Effector CD4-positive, alpha-beta T cell (primary cell): ENCODE measurements at places on chromosomes 13 and 19.

DNA sequence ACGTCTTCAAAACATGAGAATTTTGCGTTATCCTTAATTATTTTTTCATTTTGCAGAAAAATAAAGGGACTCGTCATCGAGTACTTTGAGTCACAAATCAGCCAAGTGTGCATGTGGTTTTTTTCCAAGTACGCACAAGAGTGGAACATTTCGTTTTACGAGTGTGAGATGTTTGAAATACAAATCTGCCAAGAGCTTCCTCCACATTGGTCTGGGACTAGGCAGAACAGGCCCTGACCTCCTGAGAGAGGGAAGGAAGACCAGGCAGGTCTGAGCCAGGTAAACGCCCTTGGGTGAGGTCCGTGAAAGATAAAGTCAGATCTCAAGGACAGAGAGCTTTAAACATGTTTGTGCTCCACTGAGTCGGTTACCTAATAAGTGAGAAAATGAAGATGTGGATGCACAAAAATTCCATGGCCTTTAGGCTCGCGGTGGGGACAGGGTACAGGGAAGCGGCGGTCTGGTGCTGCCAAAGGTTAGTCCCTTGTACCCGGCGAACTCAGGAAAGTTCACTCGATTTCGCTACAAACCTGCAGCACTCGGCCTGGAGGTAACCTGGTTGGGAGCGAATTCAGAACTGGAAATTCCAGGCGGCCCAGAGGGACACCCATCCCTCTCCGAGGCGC is 473 bp upstream of the ITM2B start:
- DNase-seq: no peak

GRCh38 chr13:113869263-113869662 is 5.4 kb upstream of the GAS6 start:
- no peak for DNase-seq

DNA sequence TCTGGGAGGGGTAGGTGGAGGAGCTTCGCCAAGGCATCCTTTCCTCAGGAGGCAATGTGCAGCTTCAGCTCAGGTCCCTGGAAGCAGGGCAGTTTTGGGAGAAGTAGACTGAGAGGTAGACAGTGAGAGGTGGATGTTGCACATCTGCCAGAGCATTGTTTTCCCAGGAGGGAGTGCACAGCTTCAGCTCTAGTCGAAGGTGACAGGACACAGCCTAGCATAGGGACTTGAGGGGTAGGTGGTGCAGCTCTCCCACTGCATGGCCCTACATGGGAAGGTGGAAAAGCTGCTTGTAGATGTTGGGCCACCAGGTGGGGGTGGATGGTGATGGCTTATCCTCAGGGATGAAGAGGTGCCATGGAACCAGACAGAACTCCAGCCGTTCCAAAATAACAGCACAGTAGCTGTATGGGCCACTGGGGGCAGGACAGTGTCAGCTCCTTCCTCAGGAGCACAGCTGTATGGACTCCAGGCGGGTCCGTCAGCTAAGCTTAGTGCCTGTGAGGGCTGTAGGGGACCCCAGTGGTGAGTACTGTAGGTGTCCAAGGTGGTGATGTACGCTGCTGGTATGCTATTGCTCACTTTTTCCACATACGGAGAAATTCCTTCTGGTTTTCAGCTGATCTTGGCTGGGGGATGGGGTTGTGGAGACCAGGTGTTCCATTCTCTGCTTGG is 17.4 kb upstream of the ZNF543 start:
- DNase-seq: no peak

- no peak for DNase-seq
Observed at GRCh38 chr19:24073807-24074206, 13.2 kb upstream of the ZNF254 start.

- no peak for DNase-seq
Observed at GRCh38 chr13:31154939-31155338, 6.8 kb downstream of the HSPH1 start.

DNA sequence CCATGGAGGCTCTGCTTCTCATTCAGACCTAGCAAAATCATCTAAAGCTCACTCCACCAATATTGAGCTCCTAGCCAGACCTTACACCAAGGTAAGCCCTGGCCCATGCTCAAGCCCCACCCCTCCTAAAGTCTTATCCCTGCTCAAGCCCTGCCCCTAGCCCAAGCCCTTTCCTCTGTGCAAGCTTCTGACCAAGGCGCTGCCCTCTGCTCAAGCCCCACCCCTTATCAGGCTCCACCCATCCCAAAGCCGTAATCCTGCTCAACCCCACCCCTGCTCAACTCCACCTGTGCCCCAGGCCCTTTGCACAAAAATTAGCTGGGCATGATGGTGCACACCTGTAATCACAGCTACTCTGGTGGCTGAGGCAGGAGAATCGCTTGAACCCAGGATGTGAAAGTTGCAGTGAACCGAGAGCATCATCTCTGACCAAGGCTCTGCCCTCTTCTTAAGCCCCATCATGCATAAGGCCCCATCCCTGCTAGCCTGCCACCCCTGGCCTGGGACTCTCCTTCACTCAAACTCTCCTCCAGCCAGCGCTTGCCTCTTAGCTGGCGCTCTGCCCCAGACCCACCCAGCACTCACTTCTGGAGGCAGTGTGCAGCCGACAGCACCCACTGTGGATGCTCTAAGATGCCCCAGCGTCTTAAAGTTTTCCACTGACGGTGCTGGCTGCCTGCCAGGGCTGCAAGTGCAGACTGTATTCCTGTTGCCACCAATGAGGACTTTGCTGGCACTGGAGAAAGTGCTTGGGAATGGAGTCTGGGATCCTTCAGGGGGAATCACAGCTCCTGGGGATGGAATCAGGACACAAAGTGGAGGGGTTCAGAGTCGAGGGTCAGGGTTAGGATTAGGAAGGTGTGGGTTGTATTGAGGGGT is 16.5 kb downstream of the KLK4 start:
- no peak for DNase-seq

GRCh38 chr13:36526897-36527296 is 94.6 kb downstream of the CCNA1 start:
- DNase-seq: no peak

DNA sequence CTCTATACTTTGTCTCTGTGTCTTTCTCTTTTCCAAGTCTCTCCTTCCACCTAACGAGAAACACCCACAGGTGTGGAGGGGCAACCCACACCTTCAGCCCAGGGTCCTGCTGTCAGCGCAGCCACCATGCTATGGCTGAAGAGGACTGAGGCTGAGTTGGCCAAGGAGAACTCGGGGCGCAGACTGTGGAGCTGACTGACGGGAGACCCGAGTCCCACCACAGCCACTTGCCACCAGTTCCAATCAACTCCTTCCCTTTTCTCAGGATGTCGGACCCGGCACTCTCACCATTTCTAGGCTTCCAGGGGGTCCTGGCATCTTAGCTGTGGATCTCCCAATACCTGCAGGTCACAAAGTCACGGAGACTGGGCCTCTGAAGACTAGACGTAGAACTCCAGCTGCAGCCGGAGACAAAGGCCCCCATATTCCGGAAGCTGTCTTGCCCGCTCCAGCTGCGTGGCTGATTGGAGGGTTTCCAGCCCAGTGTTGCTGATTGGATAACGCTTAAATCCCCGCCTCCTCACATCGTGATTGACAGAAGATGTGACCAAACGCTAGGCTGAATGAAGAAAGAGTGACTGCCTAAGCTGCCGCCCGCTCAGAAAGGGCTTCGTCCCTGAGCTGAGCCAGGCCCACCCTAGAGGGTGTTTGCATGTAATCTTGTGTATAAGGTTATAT is 63.6 kb downstream of the ZNF429 start:
- peak; percentile 87 for DNase-seq

GRCh38 chr19:756821-757688 is 6.1 kb downstream of the MISP start:
- no peak for DNase-seq

GRCh38 chr13:80704369-80704768 is 363.4 kb upstream of the SPRY2 start:
- DNase-seq: no peak

GRCh38 chr19:43148233-43148632 is 38.1 kb downstream of the PSG5 start:
- no peak for DNase-seq

DNA sequence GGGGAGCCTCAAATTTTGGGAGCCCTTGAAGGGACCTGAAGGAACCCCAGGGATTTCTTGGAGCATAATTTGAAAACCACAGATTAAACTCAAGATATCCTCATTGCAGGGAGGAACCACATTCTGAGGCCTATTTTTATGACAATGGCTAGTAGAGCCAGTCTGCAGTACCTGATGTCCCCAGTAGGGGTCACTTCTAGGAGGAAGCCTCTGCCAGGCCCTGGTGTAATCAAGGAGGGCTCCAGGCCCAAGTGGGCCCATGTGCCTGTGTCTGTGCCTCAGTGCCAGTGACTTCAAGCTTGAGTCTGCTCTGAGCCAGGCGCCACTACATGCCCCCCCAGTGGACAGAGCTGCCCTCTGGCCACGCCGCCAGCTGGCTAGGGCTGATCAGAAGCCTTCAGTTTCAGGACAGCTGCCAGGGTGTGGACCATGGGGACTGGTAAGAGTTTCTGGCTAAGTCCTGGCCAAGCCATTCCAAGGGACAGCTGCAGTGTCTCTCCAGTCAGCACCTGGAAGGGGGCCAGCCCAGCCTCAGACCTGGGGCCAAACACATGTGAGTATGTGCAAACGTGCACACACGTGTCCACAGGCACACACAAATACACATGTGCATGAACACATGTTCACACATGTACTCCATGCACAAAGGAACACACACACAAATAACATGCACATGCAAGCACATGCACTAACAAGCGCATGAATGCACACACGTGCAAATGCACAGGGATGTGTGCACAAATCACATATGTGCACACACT is 20.5 kb upstream of the SLC7A10 start:
- no peak for DNase-seq

GRCh38 chr19:45705115-45705514 is 12.6 kb downstream of the QPCTL start:
- DNase-seq: no peak

DNA sequence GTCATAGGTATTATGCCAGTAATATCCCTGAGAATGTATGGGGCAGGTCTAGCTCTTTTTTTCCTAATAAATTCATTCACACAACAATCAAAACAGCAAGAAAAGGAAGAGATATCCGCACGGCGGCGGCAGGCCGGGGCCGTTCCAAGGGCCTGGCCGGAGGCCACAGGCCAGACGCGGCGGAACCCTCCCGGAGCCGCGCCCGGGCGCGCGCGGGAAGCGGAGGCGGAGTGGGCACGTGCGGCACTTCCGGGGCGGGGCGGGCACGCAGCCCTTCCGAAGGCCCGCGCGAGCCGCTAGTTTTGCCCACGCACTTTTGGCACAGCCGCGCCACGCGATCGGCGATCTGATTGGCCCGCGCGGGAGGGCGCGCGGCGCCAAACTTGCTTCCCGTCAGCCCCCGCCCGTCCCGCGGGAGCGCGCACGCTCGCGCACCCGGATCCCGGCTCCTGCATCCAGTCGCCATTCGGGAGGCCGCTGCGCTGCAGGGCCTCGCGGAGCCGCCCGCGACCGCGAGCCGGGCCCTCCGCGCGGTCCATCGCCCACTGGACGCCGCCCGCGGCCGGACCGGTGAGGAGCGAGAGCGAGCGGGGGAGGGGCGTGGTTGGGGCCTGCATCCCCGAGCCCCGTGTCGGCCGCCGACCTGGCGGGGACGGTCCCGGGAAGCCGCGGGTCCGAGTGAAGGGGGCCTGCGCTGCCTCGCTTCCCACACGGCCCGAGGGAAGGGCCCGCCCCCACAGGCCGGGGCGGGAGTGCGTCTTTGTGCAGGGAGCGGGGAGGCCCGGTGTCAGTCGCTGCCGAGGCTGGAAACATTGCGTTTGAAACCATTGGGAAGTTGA is at the start of gene CHAMP1:
Gene CHAMP1 (plus strand): TSS at position 430 of the 839 bp plus-strand sequence. CDS start 9,340 bp downstream, outside the sequence.
- peak; percentile 84 for DNase-seq

DNA sequence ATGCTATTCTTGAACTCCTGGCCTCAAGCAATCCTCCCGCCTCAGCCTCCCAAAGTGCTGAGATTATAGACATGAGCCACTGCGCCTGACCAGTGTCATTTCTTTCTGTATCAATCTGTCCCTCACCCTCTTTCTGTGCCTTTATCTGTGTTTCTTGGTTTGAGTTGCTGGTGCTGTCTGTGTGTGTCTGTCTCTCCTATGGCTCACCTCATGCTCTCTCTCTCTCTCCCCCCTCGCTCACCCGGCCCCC is 9.9 kb downstream of the IRF2BP1 start:
- no peak for DNase-seq

DNA sequence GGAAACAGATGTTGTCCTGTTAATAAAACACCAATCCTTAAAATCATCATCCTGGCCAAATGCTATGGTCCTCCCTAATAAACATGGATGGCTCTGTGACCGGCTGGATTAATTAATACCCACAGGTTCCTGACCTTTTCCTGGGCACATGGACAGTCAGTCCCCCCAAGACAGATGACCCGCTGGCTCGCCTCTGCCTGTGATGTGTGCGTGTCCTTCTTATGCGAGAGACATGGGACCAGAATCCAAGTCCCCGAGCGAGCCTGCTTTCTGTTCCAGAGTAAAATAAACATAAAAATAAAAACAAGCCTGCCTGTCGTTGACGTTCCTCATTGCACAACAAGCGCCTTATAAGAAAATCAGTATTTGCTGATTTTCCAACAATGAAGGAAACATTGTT is 378.3 kb upstream of the TSHZ3 start:
- DNase-seq: no peak

DNA sequence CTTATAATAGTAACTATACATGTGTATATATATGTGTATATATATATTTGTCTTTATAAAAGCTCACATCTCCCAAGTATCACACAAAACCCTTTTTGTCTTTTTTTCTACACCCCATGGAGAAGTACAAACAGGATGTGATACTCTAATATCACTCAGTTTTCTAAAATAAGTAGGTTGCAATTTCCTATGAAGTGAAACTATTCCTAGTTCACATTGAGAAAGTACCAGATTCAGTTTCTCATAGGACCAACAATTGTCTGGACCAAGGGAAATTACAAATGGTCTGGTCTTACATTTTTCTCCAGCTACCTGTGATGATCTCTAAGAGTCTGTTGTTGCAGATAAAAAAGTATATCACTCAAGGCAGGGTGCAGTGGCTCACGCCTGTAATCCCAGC is 17.9 kb upstream of the LILRB1 start:
- DNase-seq: no peak
